ENCODE measurements at places on chromosomes 7 and 10.

DNA sequence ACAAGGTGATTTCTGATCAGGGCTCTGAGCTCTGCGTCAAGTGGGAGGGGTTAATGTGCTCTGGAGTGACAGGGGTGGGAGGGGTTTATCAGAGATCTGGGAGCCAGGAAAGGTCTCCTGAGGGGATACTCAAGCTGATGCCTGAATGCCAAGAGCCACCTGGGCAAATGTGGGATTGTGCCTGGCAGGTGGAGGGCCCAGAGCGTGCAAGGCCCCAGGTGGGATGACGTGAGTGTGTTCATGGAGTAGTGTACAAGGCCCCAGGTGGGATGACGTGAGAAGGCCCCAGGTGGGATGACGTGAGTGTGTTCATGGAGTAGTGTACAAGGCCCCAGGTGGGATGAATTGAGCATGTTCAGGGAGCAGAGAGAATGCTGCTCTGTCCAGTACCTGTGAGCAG is 610.3 kb downstream of the PTPRN2 start:
- no peak for DNase-seq

GRCh38 chr10:119285495-119286267 is 78.3 kb downstream of the GRK5 start:
- no peak for DNase-seq

GRCh38 chr10:80506189-80506575 is 31.5 kb upstream of the SH2D4B start:
- DNase-seq = no peak

- DNase-seq = no peak
These were observed 67.7 kb upstream of the NEUROD6 start for GRCh38 chr7:31408140-31408729.

DNA sequence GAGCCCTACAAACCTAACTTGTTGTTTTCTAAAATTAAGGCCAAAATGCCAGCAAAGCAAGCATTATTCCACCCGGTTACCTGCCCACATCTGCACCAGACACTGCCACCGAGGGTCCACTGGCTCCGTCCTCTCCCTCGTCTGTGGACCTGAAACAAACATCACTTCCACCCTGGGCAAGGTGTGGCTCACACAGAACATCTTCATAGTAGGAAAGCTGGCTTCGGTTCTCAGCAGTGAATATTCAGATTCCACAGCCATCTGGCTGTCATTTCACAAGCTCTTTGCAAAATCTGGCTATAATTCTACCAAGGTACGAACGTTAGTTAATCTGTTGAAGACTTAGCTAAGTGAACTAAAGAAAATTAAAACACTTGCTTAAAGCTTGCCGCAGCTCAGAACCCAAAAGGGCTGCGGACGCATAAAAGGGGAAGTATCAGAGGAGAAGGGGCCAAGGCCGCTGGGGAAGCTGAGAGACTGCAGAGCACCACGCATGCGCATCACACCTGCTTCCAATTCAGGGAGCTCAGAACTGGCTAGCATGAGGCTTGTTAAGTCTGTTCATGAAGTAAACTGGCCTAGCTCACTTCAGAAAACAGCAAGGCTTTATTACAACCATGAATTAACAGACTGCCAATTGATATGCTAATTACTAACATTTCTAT is 46.1 kb downstream of the PTPRN2 start:
- peak; percentile 34 for DNase-seq

GRCh38 chr10:123869020-123869414 is 22.6 kb downstream of the CPXM2 start:
- no peak for DNase-seq

- DNase-seq = no peak
These were observed 259.7 kb downstream of the MTERF1 start for GRCh38 chr7:91620827-91621226.
